GM04503 (cell line): ENCODE measurements at places on chromosomes 3 and 15.

GRCh38 chr3:190269101-190269500 is 53.1 kb downstream of the CLDN1 start:
- no peak for DNase-seq

DNA sequence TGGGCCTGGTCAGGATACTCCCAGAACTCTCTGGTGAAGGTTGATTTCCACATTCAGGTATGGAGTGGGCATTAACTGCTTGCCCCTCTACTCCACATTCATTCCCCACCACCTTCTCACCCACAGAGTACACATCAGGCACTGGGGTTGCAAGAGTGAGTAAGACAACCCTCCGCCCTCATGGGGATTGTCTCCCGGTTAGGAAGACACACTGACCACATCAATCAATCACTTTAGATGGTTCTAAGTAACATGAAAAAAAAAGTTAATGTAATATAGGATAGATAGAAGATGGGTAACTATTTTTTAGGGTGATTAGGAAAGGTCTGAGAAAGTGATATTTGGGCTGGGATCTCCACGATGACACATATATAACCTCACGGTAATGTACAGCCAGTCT is 116.0 kb upstream of the NEO1 start:
- DNase-seq: no peak

- no peak for DNase-seq
Observed at GRCh38 chr15:45138814-45139765, 9.3 kb downstream of the DUOX1 start.

GRCh38 chr15:71424765-71425164 is 309.5 kb downstream of the THSD4 start:
- no peak for DNase-seq
